ENCODE measurements at places on chromosomes 3 and 15.

DNA sequence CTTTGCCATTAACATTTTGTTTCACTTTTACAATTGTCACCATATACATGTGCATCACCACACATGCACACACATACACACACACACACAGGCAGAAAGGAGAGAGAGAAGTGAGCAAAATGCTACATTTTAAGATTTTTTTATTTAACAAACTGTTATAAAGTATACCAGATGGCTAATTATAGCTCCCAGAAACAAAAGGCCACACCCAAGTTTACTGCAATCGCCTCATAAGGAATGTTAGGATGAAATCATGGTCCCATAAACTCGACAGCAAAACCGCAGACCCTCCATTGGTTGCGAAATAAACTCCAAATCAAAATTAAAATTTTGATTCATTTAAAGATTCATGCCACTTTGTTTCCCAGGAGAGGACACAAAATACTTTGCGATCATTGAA is 16.1 kb upstream of the C15orf61 start:
- peak; percentile 29 for DNase-seq

DNA sequence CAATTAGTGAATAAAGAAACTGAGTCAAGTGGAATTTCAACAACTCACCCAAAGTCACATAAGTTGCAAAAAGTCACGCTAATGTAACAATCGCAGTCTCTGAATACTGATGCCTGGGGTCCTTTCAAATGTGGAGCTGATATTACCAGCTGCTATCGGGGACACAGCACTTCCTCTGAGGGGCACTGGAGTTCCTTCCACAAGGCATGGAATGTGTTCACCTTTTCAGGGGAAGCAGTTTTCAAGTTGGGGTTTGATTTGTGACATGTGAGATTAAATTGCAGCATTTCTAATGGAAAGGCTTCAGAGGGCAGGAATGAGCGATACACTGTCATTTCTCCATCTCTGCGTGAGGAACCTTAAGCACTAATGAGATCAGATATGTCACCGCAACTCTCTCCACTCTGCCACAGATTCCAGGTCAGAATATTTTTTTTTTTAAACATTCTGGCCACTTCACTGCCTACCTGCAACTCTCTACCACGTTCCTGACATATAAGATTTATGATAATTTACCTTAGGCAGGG is 807.2 kb upstream of the CFAP20DC start:
- no peak for DNase-seq

GRCh38 chr15:60301024-60301423 is 96.8 kb downstream of the ANXA2 start:
- no peak for DNase-seq

- DNase-seq, result no peak
Observed at GRCh38 chr3:155596615-155597014, 148.3 kb downstream of the PLCH1 start.
